Type B pancreatic cell (in vitro differentiated cells): ENCODE measurements at places on chromosomes 7 and 10. TPM values are rescaled to one million over a fixed set of nuclear protein-coding genes. Genes with fewer than 3 reads are reported as not detected.

DNA sequence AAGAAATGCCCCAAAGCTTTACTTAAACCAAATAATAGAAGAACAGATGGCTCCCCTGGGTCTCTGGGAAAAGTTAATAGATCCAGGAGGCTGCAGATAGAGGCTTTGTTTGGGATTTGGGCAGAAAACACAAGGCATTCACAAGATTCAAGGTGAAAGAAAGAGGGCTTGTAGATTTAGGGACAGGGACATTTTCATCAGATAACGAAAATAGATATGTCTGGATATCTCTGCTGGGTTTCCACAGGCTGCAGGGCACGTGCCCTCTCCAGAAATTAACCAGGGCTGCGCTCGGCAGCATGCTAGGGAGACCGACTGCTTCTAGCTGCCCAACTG is 14.9 kb downstream of the CARD11 start:
- H3K4me3 ChIP-seq: peak overlapping the region; percentile 36
- H3K4me1 ChIP-seq: peaks cover 29% of the 10 kb centered on the region
- no peak for DNase-seq
- H3K36me3 ChIP-seq: peaks cover 5% of the 10 kb centered on the region

GRCh38 chr10:102153093-102153620 is 968 bp downstream of the NOLC1 start:
- peak overlapping the region; percentile 99 for H3K27ac ChIP-seq
- H3K4me3 ChIP-seq: peak overlapping the region; percentile 98
- DNase-seq: no peak
- peaks cover 21% of the 10 kb centered on the region for H3K4me1 ChIP-seq
- no peaks in the 10 kb centered on the region for H3K27me3 ChIP-seq

DNA sequence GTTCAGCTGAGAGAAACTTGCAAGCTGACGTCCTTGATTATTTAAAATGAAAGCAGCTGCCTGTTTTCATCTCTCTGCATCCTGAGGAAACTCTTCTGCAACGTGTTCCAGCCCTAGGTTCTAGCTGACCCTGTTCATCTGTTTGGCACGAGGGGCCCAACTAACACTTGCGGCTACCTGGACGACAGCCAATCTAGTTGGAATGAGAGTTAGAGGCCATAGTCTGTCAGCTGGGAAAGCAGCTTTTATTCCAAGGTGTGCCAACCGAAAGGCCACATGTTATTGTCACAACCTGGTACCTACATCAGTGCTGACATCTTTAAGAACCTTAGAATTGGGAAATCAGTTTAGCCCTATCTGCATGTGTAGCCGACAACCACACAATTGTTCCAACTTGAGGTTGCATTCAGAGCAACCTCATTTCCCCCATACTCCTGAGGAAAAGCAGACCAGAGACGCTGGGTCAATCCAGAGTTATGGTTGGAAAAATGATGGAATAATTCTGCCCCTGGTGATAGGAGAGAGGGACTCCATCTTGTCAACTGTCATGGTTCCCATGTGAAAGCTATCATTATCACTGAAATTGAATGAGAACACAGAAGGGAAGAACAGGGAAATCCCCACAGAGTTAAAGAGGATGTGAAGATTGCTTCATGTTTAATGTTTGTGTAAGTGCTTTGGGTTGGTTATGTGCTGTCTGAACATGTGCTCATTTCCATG is 121.6 kb downstream of the EGFR start:
- H3K4me3 ChIP-seq: no peak overlapping the region
- H3K36me3 ChIP-seq: peaks cover 26% of the 10 kb centered on the region
- no peak overlapping the region for H3K27ac ChIP-seq

The UBTD1 gene
- total RNA-seq: 11.6 and 16.1 TPM in 2 replicates

DNA sequence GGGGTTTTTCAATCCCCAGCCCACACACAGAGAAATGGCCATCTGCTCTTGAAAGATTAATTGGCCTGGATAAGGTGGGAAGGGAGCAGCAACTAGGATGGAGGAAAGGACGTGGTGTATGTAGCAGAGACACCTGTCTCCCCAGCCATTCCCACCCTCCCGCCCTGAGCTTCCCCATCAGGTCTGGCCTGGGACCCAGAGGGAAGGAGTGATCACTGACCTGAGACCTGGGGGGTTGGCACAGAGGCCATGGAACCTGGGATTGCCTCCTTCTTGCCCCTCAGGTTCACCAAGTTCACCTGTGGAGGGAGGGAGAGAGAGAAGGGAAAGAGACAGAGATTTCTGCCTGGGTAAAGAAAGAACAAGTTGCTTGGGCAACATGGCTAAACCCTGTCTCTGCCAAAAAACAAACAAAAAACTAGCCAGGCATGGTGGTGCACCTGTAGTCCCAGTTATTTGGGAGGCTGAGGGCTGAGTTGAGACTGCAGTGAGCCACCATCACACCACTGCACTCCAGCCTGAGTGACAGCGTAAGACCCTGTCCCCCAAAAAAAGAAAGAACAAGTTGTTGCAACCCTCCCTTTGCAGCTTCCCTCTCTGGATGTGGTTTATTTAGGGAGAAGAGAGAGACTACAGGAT is 11.3 kb upstream of the TRPV6 start:
- H3K27me3 ChIP-seq: peaks cover 3% of the 10 kb centered on the region
- no peak overlapping the region for H3K27ac ChIP-seq
- DNase-seq: peak; percentile 8
